ENCODE measurements at places on chromosomes 13 and 19. TPM values are rescaled to one million over a fixed set of nuclear protein-coding genes. Genes with fewer than 3 reads are reported as not detected.
A peak's percentile ranks its signal among the peaks of the same experiment; 100 is the strongest.

GRCh38 chr13:59111751-59112171 lies 1052.0 kb downstream of the DIAPH3 start:
- DNase-seq: no peak

Gene TMC4
- total RNA-seq: not detected

DNA sequence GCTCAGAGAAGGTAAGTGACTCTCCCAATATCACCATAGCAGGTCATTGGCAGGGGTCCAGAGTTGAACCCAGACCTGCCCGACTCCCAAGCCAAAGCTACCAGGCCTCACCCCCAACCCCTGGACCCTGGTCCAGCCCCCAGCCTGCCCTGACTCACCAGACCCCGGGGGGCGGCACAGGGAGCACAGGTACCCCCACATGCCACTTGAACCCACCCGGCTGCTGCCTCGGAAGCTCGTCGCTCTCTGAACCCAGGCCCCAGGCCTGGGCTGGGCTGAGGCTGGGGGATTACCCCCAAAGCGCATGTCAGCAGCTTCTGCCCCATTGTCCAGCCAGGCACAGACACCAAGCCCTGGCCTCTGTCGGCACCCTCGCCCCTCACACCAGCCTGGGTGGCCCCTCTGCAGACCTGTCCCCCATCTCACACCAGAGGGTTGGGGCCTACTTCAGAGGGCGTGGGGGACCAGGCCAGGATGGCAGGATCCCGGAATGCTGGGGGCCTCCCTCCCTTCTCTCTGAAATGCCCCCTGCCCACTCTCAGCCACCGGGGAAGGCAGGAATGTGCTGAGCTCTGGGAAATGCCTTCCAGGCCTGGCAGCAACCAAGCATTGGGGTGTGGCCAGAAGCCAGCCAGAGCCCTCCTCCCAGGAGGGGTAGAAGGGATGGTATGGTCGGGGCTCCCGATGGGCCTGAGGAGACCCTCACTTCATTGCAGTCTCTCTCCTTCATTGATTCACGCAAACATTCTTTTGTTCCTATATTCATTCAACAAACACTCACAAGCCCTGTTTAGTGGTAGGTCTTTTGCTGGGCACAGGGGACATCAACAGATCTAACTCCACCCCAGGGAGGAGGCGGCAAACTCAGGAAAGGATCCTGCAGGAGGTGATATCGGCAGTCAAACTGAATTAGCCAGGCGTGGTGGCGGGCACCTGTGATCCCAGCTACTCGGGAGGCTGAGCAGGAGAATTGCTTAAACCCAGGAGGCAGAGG lies 1.7 kb upstream of the PRX start:
- DNase-seq: no peak

DNA sequence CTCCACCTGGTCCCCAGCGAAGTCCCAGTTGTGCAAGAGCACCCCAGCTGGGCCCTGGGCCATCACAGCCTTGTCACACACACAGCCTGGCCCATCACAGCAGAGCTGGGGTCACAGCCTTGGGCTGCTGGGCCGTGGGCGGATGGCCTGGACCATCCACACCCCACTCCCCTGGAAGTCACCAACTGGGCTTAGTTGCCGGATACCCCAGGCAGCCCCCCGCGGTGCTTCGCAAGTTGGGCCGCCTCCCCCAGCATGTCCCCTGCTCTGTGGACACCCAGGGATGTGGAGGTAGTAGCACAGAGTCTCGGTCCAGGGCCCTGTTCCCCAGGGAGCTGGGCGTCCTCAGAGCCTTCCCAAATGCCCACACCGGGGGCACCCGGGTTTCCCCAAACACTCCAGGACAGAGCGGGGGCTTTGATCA lies 4.5 kb upstream of the ZNF554 start:
- DNase-seq: no peak

- no peak for DNase-seq
Observed at GRCh38 chr13:90565985-90566713, 781.3 kb upstream of the MIR17HG start.

Gene POU2F2
- total RNA-seq: 85.6 TPM

DNA sequence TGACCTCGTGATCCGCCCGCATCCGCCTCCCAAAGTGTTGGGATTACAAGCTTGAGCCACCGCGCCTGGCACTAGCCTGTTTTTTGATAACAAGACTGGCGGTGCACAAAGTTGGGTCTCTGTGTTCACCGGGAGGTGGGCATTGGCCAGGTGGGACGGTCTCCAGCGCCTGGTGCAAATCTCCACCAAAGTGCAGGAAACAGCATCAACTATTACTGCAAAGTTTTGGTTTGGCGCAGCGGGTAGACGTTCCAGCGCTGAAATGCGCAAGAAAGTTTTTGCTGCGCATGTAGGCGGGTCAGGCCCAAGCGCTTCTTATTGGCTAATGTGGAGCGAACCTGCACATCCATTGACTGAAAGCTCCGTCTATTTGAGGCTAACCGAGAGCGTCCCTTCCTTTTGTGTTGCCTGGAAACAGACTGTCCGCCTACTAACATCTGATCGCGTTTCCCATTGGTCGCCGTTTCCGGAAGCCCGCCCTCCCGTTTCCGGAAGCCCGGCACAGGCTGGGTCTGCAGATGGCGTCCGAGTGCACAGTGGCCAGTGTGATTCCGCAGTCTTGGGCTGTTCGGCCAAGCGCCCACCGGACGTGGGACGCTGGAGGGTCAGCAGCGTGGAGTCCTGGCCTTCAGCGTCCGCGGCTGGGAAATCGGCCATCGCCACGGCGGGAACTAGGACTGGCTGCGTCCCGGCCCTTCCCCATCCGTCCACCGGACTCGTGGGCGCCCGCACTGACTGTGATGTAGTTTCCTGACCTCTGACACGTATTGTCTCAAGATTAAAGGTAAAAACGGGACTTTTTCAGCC lies 53.3 kb upstream of the ZNF527 start:
- peak; percentile 93 for DNase-seq

DNA sequence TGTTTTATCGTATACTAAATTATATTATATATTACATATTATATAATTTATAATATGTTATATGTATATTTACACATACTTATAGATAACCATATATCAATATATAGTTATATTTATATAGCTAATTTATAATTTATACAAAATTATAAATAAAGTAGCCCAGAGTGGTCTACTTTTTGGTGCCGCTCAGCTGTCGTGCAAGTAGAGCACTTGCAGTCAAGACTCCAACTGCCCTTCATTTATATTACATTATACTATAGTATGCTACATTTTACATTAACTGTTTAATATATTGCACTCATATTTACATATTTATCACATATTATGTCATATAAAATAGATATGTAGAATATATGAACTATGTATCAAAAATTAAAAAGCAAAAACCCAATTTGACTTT lies 1124.7 kb upstream of the MIR17HG start:
- DNase-seq: no peak

Gene SPC24
- total RNA-seq: 2.7 TPM

DNA sequence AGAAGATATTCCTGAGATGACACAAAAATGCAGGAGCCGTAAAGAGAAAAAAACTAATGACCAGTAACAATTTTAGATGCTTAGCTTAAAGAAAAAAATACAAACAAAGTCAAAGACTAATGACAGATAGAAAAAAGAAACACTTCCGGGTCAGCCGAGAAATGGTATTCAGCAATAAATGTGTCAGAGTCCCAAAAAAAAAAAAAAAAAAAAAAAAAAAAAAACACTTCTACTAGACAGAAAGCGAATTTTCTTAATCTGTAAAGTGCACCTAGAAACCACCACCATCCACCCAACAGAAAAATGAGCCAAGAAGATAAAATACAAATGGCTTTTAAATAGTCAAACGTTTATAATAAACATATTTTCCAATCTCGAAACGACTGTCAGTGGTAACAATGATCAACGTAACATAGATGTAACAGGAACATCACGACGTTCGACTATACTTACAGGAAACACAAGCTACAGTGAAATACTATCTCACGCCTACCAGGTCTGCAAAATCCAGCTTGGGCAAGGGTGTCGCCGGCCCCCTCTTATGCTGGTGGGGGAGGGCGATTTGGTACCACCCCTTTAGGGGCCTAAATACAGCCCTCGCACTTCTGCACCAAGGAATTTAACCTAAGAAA lies 10.6 kb downstream of the ABHD17A start:
- peak; percentile 71 for DNase-seq

GRCh38 chr13:38093425-38093824 lies 223.9 kb upstream of the TRPC4 start:
- no peak for DNase-seq

- DNase-seq: no peak
Observed at GRCh38 chr19:3833578-3834348, 35.1 kb downstream of the ZFR2 start.
